AG10803 (cell line): ENCODE measurements at places on chromosomes 5 and 9.

DNA sequence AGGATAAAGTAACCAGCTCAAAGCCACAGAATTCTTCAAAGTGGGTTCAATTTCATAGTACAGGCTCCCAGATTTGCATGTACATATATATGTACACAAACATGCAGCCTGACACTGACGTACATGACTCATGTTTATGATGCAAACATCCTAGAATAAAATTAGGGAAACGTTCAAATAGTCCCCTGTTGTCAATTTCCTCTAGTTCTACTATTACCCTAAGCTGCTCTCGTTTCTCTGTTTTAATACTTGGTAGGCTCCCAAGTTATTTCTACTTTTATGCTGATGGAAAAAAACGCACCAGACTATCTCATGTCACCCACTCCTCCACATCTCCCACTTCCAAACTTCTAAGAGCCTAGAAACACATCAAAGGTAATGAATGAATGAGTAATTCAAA lies 229.7 kb downstream of the EPB41L4A start:
- DNase-seq: no peak

DNA sequence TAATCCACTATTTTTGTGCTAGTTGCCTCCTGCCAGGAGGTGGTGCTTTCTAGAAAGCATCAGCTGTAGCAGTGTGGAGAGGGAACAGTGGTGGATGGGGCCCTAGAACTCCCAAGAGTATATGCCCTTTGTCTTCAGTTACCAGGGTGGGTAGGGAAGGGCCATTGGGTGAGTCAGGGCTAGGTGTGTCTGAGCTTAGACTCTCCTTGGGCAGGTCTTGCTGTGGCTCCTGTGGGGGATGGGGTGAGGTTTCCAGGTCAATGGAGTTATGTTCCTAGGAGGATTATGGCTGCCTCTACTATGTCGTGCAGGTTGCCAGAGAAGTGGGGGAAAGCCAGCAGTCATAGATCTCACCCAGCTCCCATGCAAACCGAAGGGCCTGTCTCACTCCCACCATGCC lies 11.3 kb upstream of the ADAMTS12 start:
- no peak for DNase-seq

DNA sequence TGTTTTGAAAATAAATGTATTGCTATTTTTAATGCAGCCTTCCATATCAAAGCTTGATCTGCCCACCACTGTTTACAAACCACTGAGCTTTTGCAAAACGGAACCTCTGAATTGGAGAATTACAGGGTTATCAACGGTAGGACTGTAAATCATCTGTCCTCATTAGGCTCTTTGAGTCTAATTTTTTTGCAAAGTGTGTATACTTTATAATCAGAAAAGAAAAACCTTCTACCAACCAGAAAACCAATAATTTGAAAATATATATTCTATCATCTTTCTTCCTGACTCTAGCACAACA lies 6.8 kb upstream of the SLC2A8 start:
- DNase-seq: no peak

DNA sequence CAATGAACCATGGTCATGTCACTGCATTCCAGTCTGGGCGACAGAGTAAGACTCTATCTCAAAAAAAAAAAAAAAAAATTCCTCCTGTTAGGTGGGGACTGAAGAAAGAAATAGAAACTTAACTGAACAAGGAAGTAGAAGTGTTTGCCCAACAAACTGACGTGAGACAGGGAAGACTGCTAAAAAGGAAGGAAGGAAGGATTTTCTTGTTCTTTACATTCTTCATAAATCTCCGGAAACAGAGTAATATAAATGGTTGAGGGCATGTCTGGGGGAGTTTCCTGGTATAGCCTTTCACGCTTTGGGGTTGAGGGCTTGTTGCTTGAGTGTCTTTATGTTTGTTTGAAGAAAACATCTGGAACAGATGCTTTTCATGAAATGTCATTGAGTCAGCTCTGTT lies 3.1 kb downstream of the TOR1B start:
- DNase-seq: no peak
